ENCODE measurements at places on chromosomes 7 and 10. TPM values are rescaled to one million over a fixed set of nuclear protein-coding genes. Genes with fewer than 3 reads are reported as not detected.

Gene C10orf105
- total RNA-seq = 1.00 TPM

Gene FAM131B
- total RNA-seq = 42.6 TPM

Gene VAX1
- total RNA-seq = not detected

Gene EBLN1
- not detected for total RNA-seq

Gene STOX1
- 16.2 TPM for total RNA-seq

Gene CTAGE15
- total RNA-seq = 0.18 TPM

Gene FAM25C
- not detected for total RNA-seq

Gene CYP2C19
- 0.36 TPM for total RNA-seq

Gene ZNF25
- 38.3 TPM for total RNA-seq

Gene TMEM236
- 0.18 TPM for total RNA-seq

Gene FMC1
- 9.6 TPM for total RNA-seq

Gene HYAL4
- total RNA-seq = not detected

Gene HTR5A
- 2.1 TPM for total RNA-seq

Gene UNCX
- 15.5 TPM for total RNA-seq

Gene CYP2W1
- total RNA-seq = not detected

Gene CCDC201
- not detected for total RNA-seq

Gene TEX36
- total RNA-seq = not detected

Measured in cerebellum (tissue), 4 donors.